ENCODE measurements at places on chromosomes 1 and 21.

- DNase-seq = no peak
Observed at GRCh38 chr21:29217818-29218291, 80.9 kb upstream of the BACH1 start.

- DNase-seq = no peak
Observed at GRCh38 chr1:59243550-59243949, 53.3 kb upstream of the FGGY start.

DNA sequence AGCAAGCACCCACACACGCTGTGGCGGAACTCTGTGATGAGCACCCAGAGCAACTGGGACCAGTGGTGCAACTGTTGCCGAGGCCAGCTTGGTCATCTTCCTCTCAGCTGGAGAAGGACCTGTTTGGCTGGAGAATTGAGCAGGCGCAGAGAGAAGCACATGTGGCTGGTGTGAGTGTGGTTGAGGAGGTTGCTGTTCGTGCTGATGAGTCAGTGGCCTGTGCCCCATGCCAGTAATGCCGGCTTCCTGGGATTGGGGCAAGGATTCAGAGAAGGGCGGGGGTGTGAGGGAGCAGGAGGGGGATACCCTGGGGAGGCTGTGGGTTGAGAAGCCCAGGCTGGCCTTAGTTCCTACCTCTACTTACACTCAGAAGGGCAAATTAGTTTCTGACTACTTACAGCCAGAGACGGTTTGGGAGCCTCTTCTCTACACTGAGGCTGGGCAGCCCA is 57.5 kb upstream of the EPS8L3 start:
- peak; percentile 55 for DNase-seq

DNA sequence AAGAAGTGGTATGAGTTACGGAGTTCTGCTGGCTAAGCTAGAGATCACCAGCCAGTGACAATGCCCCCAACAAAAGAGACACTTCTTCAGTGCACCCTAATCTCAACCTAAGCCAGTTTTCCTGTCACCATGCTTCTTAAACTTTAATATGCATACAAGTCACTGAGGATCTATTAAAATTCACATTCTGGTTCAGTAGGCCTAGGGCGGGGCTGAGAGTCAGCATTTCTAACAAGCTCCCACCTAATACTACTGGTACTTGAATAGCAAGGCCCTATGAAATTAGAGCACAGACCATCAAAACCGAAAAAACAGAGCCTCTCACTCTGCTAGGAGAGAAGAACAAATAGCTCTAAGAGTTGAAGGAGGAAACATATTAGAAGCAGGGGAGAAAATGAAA is 7.9 kb downstream of the PSMB4 start:
- DNase-seq = no peak

- no peak for DNase-seq
Observed at GRCh38 chr1:208265122-208265469, 20.9 kb upstream of the PLXNA2 start.

DNA sequence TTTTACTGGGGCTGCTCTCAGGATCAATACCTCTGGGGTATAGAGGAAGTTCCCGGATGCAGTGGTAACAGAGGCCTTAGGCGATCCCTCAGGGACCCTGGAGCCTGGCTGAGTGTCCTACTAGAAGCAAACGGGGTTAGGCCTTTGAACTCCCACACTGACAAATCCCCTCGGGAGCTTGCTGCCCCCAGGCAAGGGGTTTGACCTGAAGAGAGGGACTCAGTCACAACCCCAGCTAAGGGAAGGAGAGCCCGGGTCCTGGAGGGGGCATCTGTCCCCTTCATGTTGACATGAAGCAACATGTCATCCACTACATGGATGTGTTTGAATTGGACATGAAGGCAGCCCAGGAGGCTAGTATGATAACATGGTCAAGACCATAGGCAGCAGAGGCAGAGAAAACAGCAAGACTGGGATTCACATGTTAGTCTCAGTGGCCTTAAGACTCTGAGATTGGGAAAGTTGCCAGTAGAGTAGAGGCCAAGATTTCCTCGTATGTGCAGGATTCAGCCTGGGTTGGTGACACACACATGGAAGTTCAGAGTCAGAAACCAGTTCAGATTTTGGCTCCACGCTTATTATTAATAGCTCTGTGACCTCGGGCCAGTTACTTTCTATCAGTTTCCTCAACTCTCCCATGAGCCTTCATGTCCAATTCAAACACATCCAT is 101.5 kb downstream of the KCNN3 start:
- DNase-seq = no peak

DNA sequence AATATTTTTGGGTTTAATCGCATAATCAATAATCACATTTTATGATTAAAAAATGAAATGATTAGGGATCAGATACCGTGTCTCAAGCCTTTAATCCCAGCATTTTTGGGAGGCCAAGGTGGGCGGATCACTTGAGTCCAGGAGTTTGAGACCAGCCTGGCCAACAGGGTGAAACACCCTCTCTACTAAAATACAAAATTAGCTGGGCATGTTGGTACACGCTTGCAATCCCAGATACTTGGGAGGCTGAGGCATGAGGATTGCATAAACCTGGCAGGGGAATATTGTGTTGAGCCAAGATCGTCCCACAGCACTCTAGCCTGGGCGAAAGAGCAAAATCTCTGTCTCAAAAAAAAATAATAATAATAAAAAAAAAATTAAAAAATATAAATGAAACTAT is 1581.4 kb downstream of the KCNT2 start:
- no peak for DNase-seq

- no peak for DNase-seq
Observed at GRCh38 chr1:79811173-79811572, 804.6 kb upstream of the ADGRL4 start.

DNA sequence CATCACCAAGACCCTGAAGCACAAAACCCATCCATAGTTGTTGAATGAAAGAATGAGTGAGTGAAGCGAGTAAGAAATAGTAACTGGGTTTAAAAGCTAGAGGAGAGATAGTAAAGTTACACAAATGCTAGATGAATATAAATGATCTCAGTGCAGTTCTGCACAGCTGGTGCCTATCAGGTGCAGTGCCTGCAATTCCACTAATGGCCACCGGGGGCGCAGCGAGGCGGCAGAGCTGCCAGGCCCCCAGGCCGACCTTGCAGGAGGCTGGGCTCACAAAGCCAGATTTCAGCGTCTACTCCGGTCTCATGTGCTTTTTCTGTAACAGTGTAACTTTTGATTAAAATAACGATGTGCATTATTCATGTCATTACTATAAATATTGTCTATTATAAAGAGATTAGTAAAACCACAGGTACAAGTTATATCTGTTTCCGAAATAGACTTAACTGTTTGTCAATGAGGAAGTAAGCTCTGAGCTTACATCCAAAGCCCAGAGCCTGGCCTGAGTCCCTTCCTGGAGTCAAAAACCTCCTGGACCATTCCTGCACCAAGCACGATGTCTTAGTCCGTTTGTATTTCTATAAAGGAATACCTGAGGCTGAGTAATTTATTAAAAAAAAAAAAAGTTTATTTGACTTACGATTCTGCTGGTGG is 477.6 kb downstream of the NPHP4 start:
- peak; percentile 8 for DNase-seq

DNA sequence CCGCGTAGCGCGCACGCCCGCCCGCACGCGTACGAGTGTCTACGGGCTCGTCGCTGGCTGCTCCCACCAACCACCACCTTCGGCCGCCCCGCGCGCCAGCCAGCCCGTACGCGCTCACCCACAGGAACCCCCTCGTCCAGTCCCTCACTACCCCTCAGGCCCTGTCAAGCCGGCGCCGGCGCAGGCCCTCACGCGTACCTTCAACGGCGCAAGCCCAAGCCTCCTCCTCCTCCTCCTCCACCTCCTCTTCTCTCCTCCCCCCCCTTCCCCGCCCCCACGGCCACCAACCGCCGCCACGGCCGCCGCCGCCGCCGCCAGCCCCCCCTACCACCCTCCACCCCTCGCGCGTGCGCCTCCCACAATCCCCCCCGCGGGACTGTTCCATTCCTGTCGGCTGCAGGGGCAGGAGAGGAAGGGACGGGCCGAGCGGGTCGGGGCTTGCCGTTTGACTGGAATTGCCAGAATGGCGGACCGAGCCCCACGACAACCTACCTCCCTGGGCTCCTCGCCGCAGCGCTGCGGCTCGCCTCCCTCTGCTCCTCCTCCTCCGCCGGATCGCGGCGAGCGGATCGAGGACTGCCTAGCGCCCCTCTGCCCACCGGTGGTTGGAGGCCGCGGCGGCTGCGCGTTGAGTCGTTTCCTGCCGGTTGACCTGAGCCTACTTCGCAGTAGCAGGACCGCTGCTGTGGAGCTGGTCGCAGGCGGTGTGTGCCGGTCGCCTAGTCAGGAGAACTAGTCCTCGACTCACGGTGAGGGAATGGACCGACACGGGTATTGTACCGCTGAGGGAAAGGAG is at the start of gene ASH1L:
Gene ASH1L (minus strand): TSS at position 223 of the 796 bp plus-strand sequence. CDS start 41,284 bp downstream, outside the sequence.
- DNase-seq = peak; percentile 89

DNA sequence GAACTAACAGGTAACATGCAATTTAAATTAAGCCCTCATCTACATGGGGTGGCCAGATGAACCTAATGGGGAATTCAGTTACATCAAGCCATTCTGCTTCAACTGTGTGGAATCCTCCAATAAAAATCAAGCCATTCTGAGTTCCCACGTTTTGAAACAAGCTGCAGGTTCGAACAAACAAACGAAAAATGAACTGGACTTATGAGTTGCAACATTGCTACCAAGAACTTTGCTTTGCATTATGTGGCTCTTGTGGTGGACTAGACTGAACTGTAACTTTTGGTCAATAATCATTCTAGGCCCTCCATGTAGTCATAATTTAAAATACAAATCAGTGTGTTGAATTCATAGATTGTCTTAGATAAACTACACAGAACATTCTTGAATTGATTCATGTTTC is 517.2 kb downstream of the PTBP2 start:
- DNase-seq = no peak

DNA sequence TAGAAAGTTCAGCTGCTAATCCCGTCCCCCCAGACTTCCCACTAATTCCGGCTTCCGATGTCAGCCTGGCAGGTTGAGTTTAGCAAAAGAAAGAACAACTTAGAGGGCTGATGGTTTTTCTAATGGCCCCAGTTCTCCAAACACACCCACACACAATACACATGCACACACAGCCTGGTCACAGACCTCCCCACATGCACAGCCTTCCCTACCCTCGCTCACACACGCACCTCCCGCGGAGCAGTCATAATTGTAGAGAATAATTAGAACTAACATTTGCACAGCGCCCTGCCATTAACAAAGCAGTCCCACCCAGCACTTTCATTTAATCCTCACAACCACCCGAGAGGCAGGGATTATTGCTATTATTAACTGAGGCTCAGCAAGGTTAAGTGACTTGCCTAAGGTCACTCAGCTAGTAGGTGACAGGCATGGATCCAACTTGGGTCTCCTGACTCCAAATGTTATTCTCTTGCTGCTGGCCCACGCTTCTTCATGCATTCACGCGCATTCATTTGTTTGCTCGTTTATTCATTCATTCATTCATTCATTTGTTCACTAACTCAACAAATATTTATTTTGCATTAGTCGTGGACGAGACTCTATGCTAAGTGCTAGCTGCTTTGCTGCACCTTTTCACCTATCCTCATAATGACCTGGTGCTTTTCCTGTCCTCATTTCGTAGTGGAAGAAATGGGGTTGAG is 274.9 kb downstream of the FOXD2 start:
- no peak for DNase-seq

DNA sequence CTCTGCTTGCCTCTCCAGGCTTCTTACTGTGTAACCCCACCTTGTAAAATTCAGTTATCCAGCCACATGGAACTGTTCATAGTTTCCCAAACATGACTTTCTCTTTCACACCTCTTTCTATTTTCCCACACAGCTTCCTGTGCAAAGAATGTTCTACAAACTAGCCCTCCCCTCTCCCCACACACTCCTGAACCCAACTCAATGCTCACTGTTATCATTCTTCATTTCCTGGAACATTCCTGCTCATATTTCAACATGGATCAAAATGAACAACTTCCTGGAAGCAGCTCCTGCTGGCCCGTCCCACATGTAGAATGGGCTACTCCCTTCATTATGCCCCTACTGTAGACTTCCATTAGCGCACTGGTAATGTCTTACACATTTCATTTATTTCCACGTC is 7.5 kb upstream of the HSD11B1 start:
- no peak for DNase-seq

DNA sequence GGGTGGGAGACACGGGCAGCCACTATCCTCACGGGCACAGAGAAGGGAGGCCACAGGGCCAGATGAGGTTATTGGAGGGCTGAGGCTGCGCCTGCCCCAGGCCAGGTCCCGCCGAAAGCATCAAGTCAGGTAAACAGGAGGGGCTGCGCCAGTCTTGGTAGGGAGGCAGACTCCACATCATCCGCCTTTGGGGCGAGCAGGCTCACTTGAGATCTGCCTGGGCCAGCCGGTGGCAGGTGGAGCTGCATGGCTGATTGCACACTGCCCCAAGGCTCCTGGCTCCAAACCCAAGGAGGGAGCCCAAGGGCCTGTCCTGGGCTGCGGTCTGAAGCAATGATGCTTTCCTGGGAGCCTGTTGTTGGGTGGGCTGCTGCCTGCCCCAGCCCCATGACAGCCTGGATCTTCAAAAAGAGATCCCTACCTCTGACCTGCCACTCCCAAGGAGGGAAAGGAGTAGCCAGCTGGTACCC is 4.6 kb downstream of the SMIM1 start:
- DNase-seq = no peak

DNA sequence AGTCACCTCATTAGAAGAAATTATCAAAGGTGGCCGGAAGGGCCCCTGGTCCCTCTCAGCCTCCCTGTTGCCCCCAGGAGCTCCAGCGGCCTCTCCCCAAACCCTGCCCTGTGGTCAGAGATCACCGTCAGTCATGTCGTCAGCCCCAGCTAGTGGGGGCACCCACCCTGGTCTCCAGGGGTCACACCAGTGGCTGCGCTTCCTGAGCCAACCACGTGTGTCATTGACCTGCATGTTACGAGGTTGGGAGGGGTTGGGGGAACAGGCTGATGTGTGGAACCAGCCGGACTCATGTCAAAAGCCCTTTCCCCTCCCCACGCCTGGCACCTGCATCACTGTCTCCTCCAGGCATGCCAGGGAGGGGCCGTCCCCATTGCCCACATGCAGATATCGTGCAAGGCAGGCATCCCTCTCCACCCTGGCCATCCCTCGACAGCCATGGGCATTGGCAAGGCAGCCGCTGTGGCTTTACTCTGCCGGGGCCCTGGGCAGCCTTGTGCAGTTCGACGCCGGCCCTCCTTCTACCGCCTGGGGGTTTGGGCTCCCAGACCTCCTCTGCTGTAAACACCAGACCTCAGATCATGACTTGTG is 128.7 kb downstream of the CRYAA start:
- DNase-seq = no peak

DNA sequence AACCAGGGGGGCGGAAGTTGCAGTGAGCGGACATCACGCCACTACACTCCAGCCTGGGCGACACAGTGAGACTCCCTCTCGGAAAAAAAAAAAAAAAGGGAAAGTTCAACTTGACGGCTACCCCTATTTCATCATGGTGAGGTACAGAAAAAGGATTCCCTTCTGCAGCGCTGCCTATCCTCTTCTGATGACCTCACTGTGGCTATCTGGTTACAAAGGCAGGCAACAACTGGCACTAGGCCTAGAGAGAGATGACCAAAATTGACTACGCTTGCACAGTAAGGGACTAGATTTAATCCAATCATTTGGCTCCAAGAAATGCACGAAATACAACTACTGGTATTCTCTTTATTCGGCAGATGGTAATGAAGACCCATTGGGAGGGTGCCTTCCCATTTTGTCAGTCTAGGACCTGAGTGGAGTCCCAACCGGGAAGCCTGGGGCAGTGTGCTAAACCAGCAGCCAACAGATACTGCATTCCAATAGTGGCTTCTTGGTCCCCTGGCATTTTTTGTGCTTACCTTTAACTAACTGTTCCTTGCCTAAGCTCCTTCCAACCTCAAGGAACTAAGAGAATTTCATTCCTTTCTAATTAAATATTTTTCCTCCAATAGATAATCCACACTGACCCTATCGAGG is 36.6 kb downstream of the ITPKB start:
- DNase-seq = no peak

- DNase-seq = no peak
Observed at GRCh38 chr1:16144325-16145029, 11.4 kb downstream of the EPHA2 start.

Data from stimulated activated CD8-positive, alpha-beta memory T cell treated with anti-CD3 and anti-CD28 coated beads, Interleukin-7, amount 100 ng/mL, for 48 hours (primary cell).